A549 treated with Mapracorat at 1 μM for 4 hours (cell line): ENCODE measurements at places on chromosomes 7 and 10. TPM values are rescaled to one million over a fixed set of nuclear protein-coding genes. Genes with fewer than 3 reads are reported as not detected.

POU6F2 gene
- total RNA-seq = not detected in 5 replicates

FOXI2 gene
- total RNA-seq = not detected in 5 replicates

ZNF365 gene
- 0.95 to 1.5 TPM (median 1.0 TPM) in 5 replicates for total RNA-seq

SPDYE8 gene
- not detected in 5 replicates for total RNA-seq

CYP2W1 gene
- 0.10 TPM in 1 of 5 replicates, not detected in the others for total RNA-seq

GDF2 gene
- not detected in 5 replicates for total RNA-seq

PLCE1 gene
- 5.5 to 7.2 TPM (median 6.3 TPM) in 5 replicates for total RNA-seq

CUTC gene
- 31.5 to 33.4 TPM (median 32.0 TPM) in 5 replicates for total RNA-seq

NEBL gene
- total RNA-seq = 6.6 to 10.1 TPM (median 9.1 TPM) in 5 replicates

LRRD1 gene
- total RNA-seq = not detected in 5 replicates

STEAP1B gene
- 0.13 to 0.30 TPM (median 0.22 TPM) in 4 of 5 replicates, not detected in the other for total RNA-seq

UCN3 gene
- total RNA-seq = not detected in 5 replicates

GRID1 gene
- total RNA-seq = 0.15 to 0.41 TPM (median 0.22 TPM) in 5 replicates

TFPI2 gene
- total RNA-seq = 211 to 268 TPM (median 230 TPM) in 5 replicates

FAM131B gene
- 0.27 to 0.49 TPM (median 0.43 TPM) in 5 replicates for total RNA-seq

XRCC2 gene
- total RNA-seq = 3.5 to 4.9 TPM (median 4.7 TPM) in 5 replicates

DDX21 gene
- total RNA-seq = 116 to 145 TPM (median 129 TPM) in 5 replicates

SLC26A3 gene
- not detected in 5 replicates for total RNA-seq

NME8 gene
- not detected in 5 replicates for total RNA-seq

CDC14C gene
- total RNA-seq = not detected in 5 replicates

ELFN1 gene
- total RNA-seq = 0.23 to 0.49 TPM (median 0.30 TPM) in 5 replicates

SHH gene
- 0.35 to 0.96 TPM (median 0.69 TPM) in 5 replicates for total RNA-seq
